ENCODE measurements at places on chromosomes 16 and 17.

- DNase-seq, result no peak
Observed at GRCh38 chr17:797236-797840, 15.2 kb downstream of the MRM3 start.

DNA sequence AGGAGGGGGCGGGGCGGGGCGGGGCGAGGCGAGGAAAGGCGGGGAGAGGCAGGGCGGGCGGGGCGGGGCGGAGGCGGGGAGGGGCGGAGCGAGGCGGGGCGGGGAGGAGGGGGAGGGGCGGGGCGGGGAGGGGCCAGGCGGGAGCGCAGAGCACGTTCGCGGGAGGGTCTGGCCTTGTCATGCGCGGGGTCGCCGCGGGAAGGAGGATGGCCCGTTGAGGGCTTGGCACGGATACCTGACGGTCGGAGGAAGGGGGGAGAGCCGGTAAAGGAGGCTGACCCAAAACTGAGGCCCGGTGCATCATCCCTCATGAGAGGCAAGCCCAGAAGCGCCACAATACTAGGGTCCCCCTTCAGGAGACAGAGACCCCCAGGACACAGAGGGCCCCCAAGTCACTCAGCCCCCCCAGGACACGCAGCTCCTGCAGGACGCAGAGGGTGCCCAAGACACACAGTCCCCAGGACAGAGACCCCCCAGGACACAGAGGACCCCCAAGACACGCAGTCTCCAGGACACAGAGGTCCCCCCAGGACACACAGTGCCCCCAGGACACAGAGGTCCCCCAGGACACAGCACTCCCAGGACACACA lies 593 bp upstream of the WDR45B start:
- peak; percentile 4 for DNase-seq

DNA sequence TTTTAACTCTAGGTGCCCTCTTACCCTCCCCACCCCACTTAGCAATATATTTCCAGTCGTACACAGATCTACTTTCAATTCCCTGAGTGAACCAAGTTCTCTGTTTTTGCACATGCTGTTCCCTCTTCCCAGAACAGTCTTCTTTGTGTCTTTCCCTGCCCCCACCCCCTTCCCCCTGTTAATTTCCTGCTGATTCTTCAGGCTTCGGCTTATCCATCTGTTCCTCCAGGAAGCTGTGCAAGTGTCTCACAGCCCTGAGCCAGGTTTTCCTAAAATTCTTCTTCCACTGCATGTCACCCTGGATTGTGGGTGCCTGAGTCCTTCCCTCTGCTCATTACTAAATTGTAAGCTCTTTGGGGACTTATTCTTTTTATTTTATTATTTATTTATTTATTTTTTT lies 12.4 kb upstream of the SPOP start:
- DNase-seq, result no peak

DNA sequence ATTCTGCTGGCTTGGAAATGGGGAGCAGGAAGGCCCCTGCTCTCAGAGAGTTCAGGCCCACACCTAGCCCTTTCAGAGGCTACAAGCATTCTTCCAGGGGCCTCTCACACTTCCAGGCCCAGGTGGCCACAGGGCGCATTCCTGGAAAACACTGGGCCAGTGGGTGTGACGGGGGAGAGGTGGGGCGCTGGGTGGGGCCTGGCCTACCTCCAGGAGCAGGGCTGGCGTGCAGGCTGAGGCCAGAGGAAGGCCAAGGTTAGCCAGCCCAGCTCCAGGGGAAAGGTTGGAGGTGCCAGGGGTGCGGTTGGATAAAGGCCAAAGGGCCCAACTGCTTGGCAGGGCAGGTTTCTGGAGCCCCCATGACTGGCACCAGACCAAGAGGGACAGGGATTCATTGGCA lies 198.2 kb downstream of the MAF start:
- DNase-seq, result no peak

- DNase-seq, result no peak
Observed at GRCh38 chr17:66397486-66397885, 95.1 kb downstream of the PRKCA start.

Measured in fibroblast of skin of left biceps (primary cell).